ENCODE measurements at places on chromosomes 7 and 10.
A peak's percentile ranks its signal among the peaks of the same experiment; 100 is the strongest.

- H3K36me3 ChIP-seq = peaks cover 11% of the 10 kb centered on the region
- peak overlapping the region; percentile 88 for H3K4me3 ChIP-seq
- ATAC-seq = peak; percentile 46
- H3K27me3 ChIP-seq = no peaks in the 10 kb centered on the region
- peak overlapping the region; percentile 86 for H3K27ac ChIP-seq
Observed at GRCh38 chr7:30285067-30285535, 704 bp downstream of the ZNRF2 start.

- H3K27me3 ChIP-seq = no peaks in the 10 kb centered on the region
- H3K4me1 ChIP-seq = no peaks in the 10 kb centered on the region
- no peak overlapping the region for H3K27ac ChIP-seq
- H3K4me3 ChIP-seq = no peak overlapping the region
- peaks cover 57% of the 10 kb centered on the region for H3K36me3 ChIP-seq
Observed at GRCh38 chr10:35572583-35572982, 32.6 kb upstream of the GJD4 start.

- no peaks in the 10 kb centered on the region for H3K4me1 ChIP-seq
- no peak overlapping the region for H3K4me3 ChIP-seq
- no peaks in the 10 kb centered on the region for H3K27me3 ChIP-seq
- H3K36me3 ChIP-seq = no peaks in the 10 kb centered on the region
- H3K27ac ChIP-seq = no peak overlapping the region
- no peak for ATAC-seq
Observed at GRCh38 chr10:34701194-34701593, 113.9 kb downstream of the PARD3 start.

GRCh38 chr7:15424468-15424867 lies 137.3 kb downstream of the AGMO start:
- no peaks in the 10 kb centered on the region for H3K27me3 ChIP-seq
- H3K36me3 ChIP-seq = no peaks in the 10 kb centered on the region
- no peak for ATAC-seq
- no peak overlapping the region for H3K27ac ChIP-seq

- H3K36me3 ChIP-seq = no peaks in the 10 kb centered on the region
- H3K27me3 ChIP-seq = no peaks in the 10 kb centered on the region
- peak overlapping the region; percentile 64 for H3K27ac ChIP-seq
- peak overlapping the region; percentile 8 for H3K4me3 ChIP-seq
- peak; percentile 84 for ATAC-seq
Observed at GRCh38 chr10:6916601-6917000, 336.5 kb upstream of the PRKCQ start.

DNA sequence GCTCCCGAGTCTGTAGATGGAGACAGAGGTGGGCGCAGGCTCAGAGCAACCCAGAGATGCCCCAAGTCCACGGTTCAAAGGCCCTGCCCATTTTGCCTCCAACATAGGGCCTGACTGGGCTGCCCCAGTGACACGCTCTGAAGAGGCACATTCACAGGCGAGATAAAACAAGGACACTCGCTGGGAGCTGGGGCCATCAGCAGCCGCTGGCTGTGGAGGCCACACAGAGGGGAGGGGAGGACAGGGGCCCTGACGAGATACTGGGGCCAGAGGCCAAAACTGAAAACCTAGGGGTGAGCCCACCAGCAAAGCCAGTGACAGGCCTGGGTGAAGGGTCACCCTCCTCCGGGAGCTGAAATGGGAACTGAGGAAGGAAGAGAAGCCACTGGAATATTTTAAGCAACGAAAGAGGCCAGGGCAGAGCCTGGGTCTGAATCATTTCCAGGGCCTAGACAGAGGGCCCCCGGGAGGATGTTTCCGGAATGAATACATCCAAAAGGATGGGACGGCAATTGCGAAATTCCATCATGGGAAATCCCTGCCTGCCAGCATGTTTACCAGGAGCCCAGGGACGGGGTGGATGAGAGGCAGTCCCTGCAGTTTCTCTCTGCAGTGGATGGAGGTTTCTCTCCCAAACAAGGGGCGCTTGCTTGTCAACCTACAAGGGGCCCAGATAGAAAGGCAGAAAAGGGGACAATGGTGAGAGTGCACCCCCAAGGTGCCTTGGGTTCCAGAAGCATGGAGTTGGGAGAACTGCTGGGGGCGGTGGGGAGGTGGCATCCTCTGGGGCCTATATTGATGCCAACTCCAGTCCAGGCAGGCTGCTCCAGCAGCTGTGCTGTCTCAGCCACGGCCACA lies 29.0 kb upstream of the HSPA12A start:
- H3K27ac ChIP-seq = no peak overlapping the region
- no peak for ATAC-seq
- H3K4me1 ChIP-seq = no peaks in the 10 kb centered on the region
- H3K27me3 ChIP-seq = peaks cover 44% of the 10 kb centered on the region

GRCh38 chr10:96244354-96244753 lies 27.0 kb downstream of the BLNK start:
- peak overlapping the region; percentile 52 for H3K4me3 ChIP-seq
- no peaks in the 10 kb centered on the region for H3K27me3 ChIP-seq
- peak overlapping the region; percentile 88 for H3K27ac ChIP-seq
- H3K36me3 ChIP-seq = peaks cover 67% of the 10 kb centered on the region
- peak; percentile 100 for ATAC-seq

DNA sequence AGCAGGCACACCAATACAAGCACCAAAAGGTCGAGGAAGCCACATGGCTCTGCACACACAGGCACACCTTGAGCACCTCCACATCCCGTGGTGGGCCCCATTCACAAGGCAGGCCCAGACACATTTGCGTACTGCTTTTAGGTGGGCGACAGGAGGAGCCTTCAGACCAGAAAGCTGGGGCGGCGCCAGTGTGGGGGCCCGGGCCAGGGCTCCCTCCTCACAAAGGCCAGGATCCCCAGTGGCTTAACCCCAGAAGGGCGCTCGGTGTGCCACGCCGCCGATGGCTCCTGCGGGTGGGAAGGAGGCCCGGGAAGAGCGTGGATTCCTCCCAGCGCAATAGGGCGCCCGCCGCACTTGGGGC lies 2.8 kb upstream of the SMARCD3 start:
- H3K27ac ChIP-seq = no peak overlapping the region
- ATAC-seq = no peak
- H3K36me3 ChIP-seq = no peaks in the 10 kb centered on the region
- peak overlapping the region; percentile 7 for H3K4me3 ChIP-seq
- peaks cover 92% of the 10 kb centered on the region for H3K27me3 ChIP-seq
- H3K4me1 ChIP-seq = peaks cover 44% of the 10 kb centered on the region

GRCh38 chr7:144834641-144835144 lies 1.2 kb downstream of the TPK1 start:
- peak overlapping the region; percentile 94 for H3K27ac ChIP-seq
- peak overlapping the region; percentile 91 for H3K4me3 ChIP-seq
- ATAC-seq = peak; percentile 53
- H3K36me3 ChIP-seq = peaks cover 5% of the 10 kb centered on the region
- H3K27me3 ChIP-seq = no peaks in the 10 kb centered on the region

DNA sequence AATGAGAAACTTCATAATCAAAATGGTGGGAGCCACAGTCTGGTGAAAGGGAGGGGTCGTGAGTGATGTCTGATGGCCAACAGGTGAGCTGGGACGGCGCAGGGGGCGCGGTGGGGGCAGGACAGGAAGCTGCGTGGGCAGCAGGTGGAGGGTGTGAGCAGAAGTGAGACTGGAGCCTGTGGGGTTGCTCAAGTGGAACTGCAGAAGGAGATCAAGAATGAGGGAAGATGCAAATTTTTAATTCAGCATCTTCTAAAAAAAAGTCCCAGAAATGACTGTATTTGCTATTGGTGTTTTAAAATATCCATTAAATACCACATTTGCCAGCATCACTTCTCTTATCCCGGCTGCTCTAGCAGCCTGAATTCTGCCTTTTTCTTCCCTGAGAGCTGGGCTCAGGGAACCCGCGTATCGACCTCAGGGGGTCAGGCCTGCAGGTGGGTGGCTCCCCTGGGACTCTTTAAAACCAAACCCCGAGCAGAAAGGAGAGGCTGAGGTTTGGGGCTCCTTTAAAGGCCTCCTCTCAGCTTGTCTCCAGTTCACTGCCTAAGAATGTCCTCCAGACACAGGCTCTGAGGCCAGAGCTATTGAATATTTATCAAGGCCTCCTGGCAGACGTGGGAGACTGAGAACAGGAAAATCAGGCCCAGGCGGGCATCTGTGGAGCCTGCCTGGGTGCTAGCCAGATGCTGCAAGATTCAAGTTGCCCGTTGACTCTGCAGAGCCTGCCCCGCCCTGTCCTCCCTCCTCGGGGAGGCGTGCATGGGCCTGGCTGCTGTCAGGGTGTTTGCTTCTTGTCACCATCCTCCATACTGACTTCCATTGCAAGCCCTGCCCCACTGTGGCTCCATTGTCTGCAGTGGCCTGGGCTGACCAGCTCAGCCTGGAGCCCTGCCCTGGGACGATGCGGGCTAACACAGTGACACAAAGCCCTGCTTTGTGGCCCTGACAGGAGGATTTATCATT lies 53.9 kb downstream of the SYPL1 start:
- peak overlapping the region; percentile 86 for H3K27ac ChIP-seq
- no peaks in the 10 kb centered on the region for H3K36me3 ChIP-seq
- H3K27me3 ChIP-seq = no peaks in the 10 kb centered on the region
- peak; percentile 91 for ATAC-seq
- peaks cover 75% of the 10 kb centered on the region for H3K4me1 ChIP-seq

- no peak for ATAC-seq
- H3K4me1 ChIP-seq = no peaks in the 10 kb centered on the region
- H3K36me3 ChIP-seq = no peaks in the 10 kb centered on the region
- no peak overlapping the region for H3K27ac ChIP-seq
- H3K4me3 ChIP-seq = no peak overlapping the region
Observed at GRCh38 chr7:155234950-155235789, 62.5 kb upstream of the INSIG1 start.

DNA sequence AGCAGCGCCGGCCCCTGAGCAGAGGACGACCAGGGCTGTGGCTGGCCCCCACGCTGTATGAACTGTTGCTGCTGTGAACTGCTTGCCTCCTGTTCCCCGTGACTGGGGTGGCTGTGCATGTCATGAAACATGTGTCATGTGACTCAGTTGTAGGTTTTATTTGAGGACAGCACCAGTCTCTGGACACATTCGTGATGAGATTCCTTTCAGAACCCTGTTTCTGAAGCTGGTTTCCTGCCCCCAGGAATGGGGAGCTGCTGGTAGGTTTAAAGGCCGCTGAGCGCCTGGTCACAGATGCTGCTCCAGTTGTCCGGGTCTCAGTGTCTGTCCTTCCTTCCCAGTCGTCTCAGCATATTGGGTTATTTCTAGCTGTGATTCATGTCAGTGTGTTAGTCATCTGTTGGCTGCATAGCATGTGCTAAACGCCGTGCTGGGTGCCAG lies 79.1 kb upstream of the PPIF start:
- ATAC-seq = no peak
- H3K4me3 ChIP-seq = peak overlapping the region; percentile 17
- H3K36me3 ChIP-seq = peaks cover 40% of the 10 kb centered on the region
- H3K4me1 ChIP-seq = peaks cover 98% of the 10 kb centered on the region
- H3K27ac ChIP-seq = peak overlapping the region; percentile 98
- no peaks in the 10 kb centered on the region for H3K27me3 ChIP-seq

DNA sequence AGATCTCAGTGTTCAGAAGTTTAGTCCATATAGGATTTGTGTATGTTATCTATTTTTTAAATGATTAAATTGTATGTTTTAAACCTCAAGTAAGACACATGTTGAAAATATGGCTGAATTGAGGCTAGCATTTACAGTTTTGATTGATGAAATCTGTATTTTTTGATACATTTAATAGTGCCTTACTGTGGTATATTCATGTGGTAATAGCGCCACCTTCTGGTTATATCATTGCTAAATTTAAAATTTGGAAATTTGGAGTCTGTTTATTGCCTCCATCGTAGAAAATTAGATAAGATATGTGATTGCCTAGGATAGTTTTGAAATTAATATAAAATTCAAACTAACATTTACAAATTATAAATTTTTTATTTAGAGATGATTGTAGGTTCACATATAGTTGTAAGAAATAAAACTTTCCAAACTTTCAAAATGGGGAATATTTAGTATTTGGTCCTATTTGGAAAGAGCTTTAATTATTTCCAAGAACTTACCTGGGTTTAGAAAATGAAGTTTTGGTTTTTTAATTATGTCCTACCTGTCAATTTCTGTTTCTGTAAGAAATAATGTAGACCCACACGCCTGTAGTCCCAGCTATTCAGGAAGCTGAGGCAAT lies 19.1 kb upstream of the ARMS2 start:
- no peak overlapping the region for H3K27ac ChIP-seq
- ATAC-seq = no peak
- no peaks in the 10 kb centered on the region for H3K36me3 ChIP-seq
- H3K27me3 ChIP-seq = no peaks in the 10 kb centered on the region

DNA sequence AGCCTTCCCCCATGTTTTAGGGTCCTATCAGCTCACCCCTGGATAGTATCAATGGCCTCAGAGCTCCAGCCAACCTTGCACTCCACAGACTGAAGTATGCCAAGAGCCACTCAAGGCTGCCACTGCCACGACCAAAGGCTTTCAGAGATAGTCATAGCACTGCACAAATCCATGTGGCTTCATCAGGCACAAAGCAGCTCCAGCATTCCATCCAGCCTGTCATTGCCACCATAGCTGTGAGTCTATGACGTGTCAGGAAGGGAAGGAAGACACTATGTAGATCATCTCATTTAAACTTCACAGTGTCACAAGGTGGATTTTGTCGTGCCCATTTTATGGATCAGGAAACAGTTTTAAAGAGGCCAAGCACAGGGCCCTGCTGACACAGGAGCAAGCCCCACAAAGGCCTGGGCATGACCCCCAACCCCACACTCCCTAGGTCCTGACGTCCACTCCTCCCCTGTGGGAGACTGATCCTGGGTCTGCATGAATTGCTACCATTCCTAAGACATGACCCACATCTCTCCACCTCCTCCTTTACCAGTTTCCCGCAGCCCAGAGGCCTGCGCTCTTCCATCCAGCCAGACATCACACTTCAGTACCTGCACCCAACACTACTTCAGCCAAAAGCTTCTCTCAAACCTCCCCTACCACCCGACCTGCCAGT lies 119.4 kb downstream of the DIP2C start:
- H3K4me1 ChIP-seq = no peaks in the 10 kb centered on the region
- peaks cover 59% of the 10 kb centered on the region for H3K27me3 ChIP-seq
- no peak for ATAC-seq
- no peak overlapping the region for H3K4me3 ChIP-seq
- H3K36me3 ChIP-seq = no peaks in the 10 kb centered on the region

- no peak for ATAC-seq
- H3K27me3 ChIP-seq = peaks cover 17% of the 10 kb centered on the region
- H3K4me3 ChIP-seq = no peak overlapping the region
- no peak overlapping the region for H3K27ac ChIP-seq
Observed at GRCh38 chr7:130387628-130388403, 7.5 kb downstream of the CPA1 start.

- peaks cover 32% of the 10 kb centered on the region for H3K27me3 ChIP-seq
- no peak overlapping the region for H3K27ac ChIP-seq
- H3K36me3 ChIP-seq = no peaks in the 10 kb centered on the region
- no peaks in the 10 kb centered on the region for H3K4me1 ChIP-seq
Observed at GRCh38 chr7:8380130-8380529, 53.3 kb upstream of the NXPH1 start.

- no peak overlapping the region for H3K27ac ChIP-seq
- no peaks in the 10 kb centered on the region for H3K4me1 ChIP-seq
- ATAC-seq = no peak
- H3K36me3 ChIP-seq = no peaks in the 10 kb centered on the region
- H3K27me3 ChIP-seq = no peaks in the 10 kb centered on the region
Observed at GRCh38 chr10:58991856-58992255, 184.6 kb upstream of the PHYHIPL start.

All from stimulated activated memory B cell treated with anti-CD40 and anti-IgM and Interleukin-4, amounts not matched to agents 10 μg/mL and 1 μg/mL and 100 μg/mL, for 72 hours (primary cell).